ENCODE measurements at places on chromosomes 12 and 14. TPM values are rescaled to one million over a fixed set of nuclear protein-coding genes. Genes with fewer than 3 reads are reported as not detected.

Gene KRT74
- not detected for total RNA-seq

DNA sequence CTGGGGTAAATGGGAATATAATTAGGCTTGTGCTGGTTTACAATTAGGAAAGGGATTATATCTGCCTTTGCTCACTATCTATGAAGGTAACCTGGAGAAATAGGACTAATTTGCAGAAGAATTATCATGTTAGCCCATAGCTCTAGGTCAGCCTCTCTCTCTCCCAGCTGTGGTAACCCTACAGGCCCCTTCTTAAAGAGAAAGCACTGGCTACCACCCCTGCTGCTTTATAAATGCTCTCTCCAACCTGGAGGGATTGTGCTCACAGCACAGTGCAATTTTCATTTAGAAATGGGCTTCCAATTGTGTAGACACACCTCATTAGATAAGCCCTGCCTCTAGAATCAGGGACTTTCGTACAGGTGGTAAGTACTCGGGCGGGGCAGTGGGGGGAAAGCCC lies 22.7 kb upstream of the MGST1 start:
- no peak for DNase-seq
- H3K36me3 ChIP-seq = no peaks in the 10 kb centered on the region
- H3K27me3 ChIP-seq = no peaks in the 10 kb centered on the region
- H3K4me1 ChIP-seq = 0 out of 2 replicates have a peak, but pooled peaks cover 9% of the 10 kb centered on the region
- no peak overlapping the region for H3K27ac ChIP-seq
- no peak overlapping the region for H3K4me3 ChIP-seq

Gene PLEK2
- 36.5 TPM for total RNA-seq

DNA sequence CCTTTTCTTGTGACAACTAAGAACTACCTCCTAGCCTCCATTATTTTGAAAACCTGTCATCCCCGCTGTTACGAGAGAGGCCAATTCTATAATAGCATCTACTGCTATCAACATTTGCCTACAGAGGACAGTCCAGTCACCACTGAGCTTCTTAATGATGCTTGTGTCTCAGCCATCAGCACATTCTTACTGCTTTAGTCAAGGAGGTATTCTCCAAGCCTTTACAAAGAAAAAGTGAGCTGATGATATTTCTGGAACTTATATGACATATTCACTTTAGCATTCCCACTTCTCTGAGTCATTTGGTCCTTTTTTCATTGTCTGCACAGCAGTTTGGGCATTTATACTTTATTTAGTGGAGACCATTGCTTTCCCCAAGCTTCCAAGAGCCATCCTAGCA lies 497.7 kb upstream of the RPL10L start:
- H3K27me3 ChIP-seq = no peaks in the 10 kb centered on the region
- H3K27ac ChIP-seq = peak overlapping the region; percentile 9
- no peak for DNase-seq

Gene CPNE6
- not detected for total RNA-seq

GRCh38 chr14:73008501-73008900 lies 18.4 kb downstream of the ZFYVE1 start:
- H3K36me3 ChIP-seq = no peaks in the 10 kb centered on the region
- no peak for DNase-seq
- no peaks in the 10 kb centered on the region for H3K27me3 ChIP-seq
- H3K27ac ChIP-seq = no peak overlapping the region

GRCh38 chr14:104443391-104444158 lies 136.0 kb upstream of the C14orf180 start:
- H3K36me3 ChIP-seq = no peaks in the 10 kb centered on the region
- no peak for DNase-seq
- H3K27me3 ChIP-seq = no peaks in the 10 kb centered on the region
- no peak overlapping the region for H3K4me3 ChIP-seq
- H3K4me1 ChIP-seq = no peaks in the 10 kb centered on the region

GRCh38 chr14:33163600-33163999 lies 224.9 kb downstream of the NPAS3 start:
- no peak overlapping the region for H3K4me3 ChIP-seq
- H3K27me3 ChIP-seq = no peaks in the 10 kb centered on the region
- H3K27ac ChIP-seq = no peak overlapping the region
- H3K36me3 ChIP-seq = no peaks in the 10 kb centered on the region
- DNase-seq = no peak
- peaks cover 13% of the 10 kb centered on the region for H3K4me1 ChIP-seq

GRCh38 chr14:86646696-86647690 lies 1117.0 kb downstream of the FLRT2 start:
- H3K27ac ChIP-seq = no peak overlapping the region
- H3K27me3 ChIP-seq = no peaks in the 10 kb centered on the region
- H3K4me1 ChIP-seq = no peaks in the 10 kb centered on the region
- no peaks in the 10 kb centered on the region for H3K36me3 ChIP-seq
- no peak overlapping the region for H3K4me3 ChIP-seq

Gene TMEM179
- total RNA-seq = not detected

DNA sequence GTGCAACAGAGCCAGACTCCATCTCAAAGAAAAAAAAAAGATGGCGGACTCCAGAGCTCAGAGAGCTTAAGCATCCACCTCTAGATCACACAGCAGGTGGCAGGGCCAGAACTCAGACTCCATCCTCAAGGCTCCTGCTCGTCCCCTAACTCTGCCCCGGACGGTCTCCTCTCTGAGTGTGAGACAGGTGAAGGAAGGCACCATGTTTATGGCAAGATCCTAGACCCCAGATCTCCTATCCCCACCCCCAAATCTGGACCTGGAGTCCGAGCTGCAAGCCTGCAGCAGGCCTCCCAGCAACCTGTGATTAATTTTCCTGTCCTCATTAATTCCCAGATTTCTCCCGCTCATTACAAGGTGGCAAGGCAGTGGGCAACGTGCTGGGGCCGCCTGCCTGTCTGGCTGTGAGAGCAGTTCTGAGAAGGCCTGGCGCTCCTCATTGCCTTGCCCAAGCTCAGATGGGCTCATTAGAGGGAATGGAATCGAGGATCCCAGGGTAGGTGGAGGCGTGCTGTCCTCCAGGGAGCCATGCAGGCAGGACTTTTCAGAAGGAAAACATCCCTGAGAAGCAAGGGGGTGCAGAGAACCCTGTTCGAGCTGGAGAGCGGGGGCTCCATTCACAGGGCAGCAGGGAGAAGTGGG lies 296.6 kb upstream of the RTL1 start:
- H3K4me1 ChIP-seq = no peaks in the 10 kb centered on the region
- no peak overlapping the region for H3K4me3 ChIP-seq
- H3K27ac ChIP-seq = no peak overlapping the region
- no peaks in the 10 kb centered on the region for H3K27me3 ChIP-seq

DNA sequence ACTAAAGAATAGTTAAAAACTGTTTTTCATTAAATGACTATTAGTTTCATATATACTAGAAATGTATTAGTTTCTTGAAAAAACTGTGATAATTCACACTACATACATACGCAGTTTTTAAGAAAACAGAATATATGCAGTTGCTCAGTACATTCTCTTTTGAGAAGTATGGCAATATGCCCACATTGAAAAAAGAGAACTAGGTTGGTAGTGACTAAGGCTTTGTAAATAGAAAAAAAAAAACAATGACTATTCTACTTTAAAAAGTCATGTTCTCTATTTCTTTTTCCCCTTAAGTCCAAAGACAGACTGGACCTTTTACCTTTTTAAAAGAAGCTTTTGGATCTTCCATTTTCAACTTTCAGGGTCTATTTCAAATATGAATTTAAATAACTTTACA lies 25.0 kb downstream of the SNX6 start:
- no peaks in the 10 kb centered on the region for H3K27me3 ChIP-seq
- H3K4me3 ChIP-seq = no peak overlapping the region
- no peaks in the 10 kb centered on the region for H3K36me3 ChIP-seq

DNA sequence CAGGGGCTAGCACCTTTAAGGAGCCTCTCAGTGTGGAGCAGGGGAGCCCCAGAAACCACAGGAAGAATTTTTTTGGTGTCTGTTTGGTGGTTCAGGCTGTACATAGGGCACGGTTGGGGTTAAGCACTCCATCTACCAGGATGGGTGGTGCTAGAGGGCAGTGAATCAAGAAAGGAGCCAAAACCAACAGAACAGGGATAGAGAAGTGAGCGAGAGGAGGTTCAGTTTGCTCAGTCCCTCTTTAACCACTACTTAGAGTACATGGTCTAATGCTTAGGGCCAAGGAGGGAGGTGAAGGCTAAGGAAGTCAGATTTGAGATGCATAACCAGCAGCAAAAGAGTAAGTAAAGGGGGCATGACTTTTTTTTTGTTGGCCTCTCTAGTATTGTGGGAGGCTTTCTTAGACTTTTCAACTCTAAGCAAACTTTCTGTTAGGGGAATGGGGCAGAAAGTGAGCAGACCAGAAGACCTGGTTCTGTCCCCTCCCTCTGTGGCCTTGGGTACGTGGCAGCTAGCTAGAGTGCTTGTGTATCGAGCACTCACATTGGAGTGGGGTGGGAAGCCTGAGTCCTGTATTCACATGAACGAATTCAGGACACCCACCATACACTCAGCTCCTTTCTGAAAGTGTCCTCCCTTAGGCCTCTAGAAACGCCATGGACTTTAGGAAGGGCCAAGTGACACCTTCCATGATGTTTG lies 6.6 kb upstream of the NPFF start:
- H3K4me1 ChIP-seq = no peaks in the 10 kb centered on the region
- H3K36me3 ChIP-seq = peaks cover 1% of the 10 kb centered on the region
- DNase-seq = no peak
- H3K27ac ChIP-seq = no peak overlapping the region
- H3K4me3 ChIP-seq = no peak overlapping the region

DNA sequence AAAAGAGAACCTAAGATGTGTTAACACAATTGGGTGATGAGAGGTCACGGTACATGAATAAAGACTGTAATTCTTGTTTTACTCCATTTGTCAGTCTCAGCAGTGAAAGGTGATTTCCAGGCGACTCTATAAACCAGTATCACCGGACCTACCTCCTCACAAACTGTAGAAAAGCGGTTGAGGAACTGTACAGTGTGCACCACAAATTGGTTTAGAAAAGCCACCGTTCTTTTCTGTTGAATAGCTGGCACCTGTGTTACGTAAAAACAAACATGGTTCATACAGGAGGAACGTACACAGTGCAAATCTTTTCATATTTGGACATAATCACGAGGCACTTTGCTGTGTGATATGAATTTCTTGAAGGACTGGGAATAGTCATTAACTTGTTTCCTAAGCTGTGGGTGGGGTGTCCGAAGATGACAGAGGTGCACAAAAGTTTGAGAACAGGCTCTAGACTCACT lies 663 bp downstream of the WASHC3 start:
- H3K36me3 ChIP-seq = no peaks in the 10 kb centered on the region
- H3K27me3 ChIP-seq = no peaks in the 10 kb centered on the region
- peak overlapping the region; percentile 94 for H3K27ac ChIP-seq
- DNase-seq = no peak
- H3K4me1 ChIP-seq = peaks cover 20% of the 10 kb centered on the region
- H3K4me3 ChIP-seq = peak overlapping the region; percentile 46

- no peaks in the 10 kb centered on the region for H3K4me1 ChIP-seq
- no peaks in the 10 kb centered on the region for H3K36me3 ChIP-seq
- no peaks in the 10 kb centered on the region for H3K27me3 ChIP-seq
- DNase-seq = peak; percentile 62
- H3K4me3 ChIP-seq = no peak overlapping the region
Observed at GRCh38 chr12:38053655-38054464, 262.7 kb upstream of the ALG10B start.

DNA sequence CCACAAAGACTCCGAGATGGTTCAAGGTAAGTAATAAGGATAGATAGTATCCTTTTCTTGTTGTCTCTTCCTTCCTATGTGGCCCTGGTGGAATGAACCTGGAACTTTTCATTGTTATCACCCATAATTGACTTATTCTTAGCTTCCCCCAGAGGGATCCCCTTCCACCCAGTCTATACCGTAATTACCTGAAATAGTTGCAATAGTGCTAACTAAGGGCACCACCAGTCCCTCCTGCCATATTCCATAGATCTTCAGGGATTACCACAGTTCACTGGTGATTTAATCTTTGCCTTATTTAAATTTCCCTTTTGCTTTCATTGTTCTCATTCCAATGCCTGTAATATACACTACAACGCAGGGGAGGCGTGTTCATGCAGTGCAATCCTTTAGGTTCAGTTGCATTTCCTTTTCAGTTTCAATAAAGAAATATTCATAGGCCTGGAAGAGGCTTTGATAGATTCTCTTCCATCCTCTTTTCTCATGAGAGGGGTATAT lies 13.8 kb upstream of the OR9K2 start:
- no peaks in the 10 kb centered on the region for H3K4me1 ChIP-seq
- H3K27ac ChIP-seq = no peak overlapping the region
- no peak overlapping the region for H3K4me3 ChIP-seq
- DNase-seq = no peak

DNA sequence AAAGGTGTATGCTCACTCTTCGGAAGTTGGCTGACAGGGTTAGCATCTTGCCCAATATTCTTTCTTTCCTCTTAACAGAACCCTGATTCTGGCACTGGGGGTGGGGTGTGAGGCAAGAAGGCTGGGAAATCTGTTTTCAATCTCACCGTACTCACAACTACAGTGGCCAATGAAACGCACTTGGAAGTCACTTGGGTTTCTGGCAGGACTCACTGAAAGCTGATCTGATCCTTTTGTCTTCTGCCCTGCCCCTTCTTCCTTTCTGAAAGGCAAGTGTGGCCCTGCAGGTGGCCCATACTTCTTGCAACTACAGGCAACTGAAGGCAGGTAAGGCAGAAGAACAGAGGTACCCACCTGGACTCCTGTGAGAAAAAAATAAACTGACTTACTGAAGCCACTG lies 106.9 kb downstream of the STXBP6 start:
- H3K27me3 ChIP-seq = no peaks in the 10 kb centered on the region
- H3K4me3 ChIP-seq = no peak overlapping the region
- H3K4me1 ChIP-seq = peaks cover 11% of the 10 kb centered on the region

Gene COQ6
- total RNA-seq = 18.0 TPM

Gene SLC6A13
- 1.3 TPM for total RNA-seq

DNA sequence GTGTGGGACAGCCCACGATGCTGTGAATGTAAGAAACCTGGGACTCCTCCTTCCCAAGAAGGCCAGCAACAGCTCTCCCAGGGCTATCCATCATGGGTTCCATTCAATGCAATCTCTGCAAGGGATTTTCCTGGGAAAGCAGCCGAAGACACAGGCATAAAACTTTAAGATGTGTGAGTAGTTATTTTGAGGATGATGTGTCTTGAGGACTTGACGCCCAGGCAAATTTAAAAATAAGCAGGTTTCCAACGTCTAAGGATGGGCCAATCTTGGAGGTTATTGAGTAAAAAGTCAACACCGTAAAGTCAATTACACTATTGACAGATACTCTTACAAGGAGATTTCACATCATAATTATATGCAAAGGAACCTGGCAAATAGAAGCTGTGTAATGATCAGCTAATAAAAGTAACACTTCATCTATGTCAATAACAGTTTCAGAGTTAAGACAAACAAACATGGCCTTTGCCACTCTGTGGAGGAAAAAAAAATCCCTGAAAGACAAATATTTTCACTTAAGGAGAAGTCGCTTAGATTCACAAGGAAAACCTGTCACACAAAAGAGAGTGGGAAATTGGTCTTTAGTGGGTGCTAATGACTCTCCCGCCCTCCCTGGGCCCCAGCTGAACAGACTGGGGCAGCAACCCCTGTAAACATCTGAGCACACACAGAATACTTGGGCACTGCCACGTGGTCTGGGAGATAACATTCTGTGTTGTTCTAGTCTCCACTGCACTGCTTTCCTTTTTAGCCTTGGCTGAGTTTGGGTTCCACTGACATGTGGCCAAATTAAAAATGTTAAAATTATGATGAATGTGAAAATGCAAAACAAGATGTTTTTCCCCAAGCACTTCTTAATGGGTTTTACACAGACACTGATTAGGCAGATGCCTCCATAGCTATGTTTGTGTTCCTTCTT lies 240.9 kb downstream of the FOXN3 start:
- H3K4me3 ChIP-seq = no peak overlapping the region
- peaks cover 3% of the 10 kb centered on the region for H3K36me3 ChIP-seq
- H3K27ac ChIP-seq = no peak overlapping the region

Gene TNS2
- total RNA-seq = 2.4 TPM

All from Caco-2 (cell line).